ENCODE measurements at places on chromosomes 7 and 10. TPM values are rescaled to one million over a fixed set of nuclear protein-coding genes. Genes with fewer than 3 reads are reported as not detected.

GRCh38 chr10:127556916-127557315 lies 7.8 kb downstream of the NPS start:
- no peak overlapping the region for H3K27ac ChIP-seq
- H3K4me1 ChIP-seq: no peaks in the 10 kb centered on the region
- DNase-seq: no peak
- H3K27me3 ChIP-seq: no peaks in the 10 kb centered on the region
- no peak overlapping the region for H3K4me3 ChIP-seq

- no peak overlapping the region for H3K4me3 ChIP-seq
- DNase-seq: no peak
- no peaks in the 10 kb centered on the region for H3K4me1 ChIP-seq
- H3K27ac ChIP-seq: no peak overlapping the region
These were observed 508.0 kb upstream of the MGMT start for GRCh38 chr10:128958834-128959690.

- peaks cover 4% of the 10 kb centered on the region for H3K4me1 ChIP-seq
- DNase-seq: no peak
- no peaks in the 10 kb centered on the region for H3K36me3 ChIP-seq
- H3K4me3 ChIP-seq: no peak overlapping the region
- H3K27ac ChIP-seq: no peak overlapping the region
- H3K27me3 ChIP-seq: no peaks in the 10 kb centered on the region
These were observed 41.5 kb downstream of the TMEM26 start for GRCh38 chr10:61411706-61412105.

DNA sequence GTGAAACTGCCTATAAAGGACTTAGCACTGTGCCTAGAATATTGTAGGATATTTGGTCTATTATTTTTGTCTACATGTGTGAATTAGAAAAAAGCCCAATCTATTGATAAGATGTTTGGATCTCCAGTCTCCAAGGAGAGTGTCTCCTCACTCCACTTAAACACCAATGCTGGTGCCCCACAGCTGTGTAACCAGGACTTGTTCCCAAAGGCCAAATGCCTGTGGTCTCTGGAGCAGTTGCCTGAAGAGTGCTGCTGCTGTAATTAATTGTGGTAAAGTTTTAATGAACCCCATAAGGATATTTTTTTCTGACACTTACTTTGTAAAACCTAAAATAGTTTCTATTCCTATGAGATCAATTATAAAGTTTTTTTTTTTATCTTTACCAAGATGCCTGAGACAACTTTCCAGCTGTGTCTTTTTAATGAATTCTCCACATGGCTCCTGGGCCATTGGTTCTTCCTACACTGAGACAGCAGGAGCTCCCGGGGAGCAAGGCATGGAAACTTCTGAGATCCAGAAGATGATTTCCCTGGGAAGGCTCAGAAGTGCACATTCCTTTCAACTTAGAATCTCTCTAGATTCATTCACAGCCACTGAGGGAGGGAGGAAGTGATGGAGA lies 11.2 kb upstream of the OR2A5 start:
- no peak overlapping the region for H3K4me3 ChIP-seq
- no peaks in the 10 kb centered on the region for H3K4me1 ChIP-seq
- no peak for DNase-seq
- no peaks in the 10 kb centered on the region for H3K27me3 ChIP-seq
- H3K36me3 ChIP-seq: no peaks in the 10 kb centered on the region

- peaks cover 32% of the 10 kb centered on the region for H3K4me1 ChIP-seq
- no peaks in the 10 kb centered on the region for H3K36me3 ChIP-seq
- no peaks in the 10 kb centered on the region for H3K27me3 ChIP-seq
- H3K27ac ChIP-seq: peak overlapping the region; percentile 6
- no peak overlapping the region for H3K4me3 ChIP-seq
These were observed 47.6 kb downstream of the UNC5B start for GRCh38 chr10:71259815-71260501.

The CDCA7L gene
- total RNA-seq: 41.2 TPM

DNA sequence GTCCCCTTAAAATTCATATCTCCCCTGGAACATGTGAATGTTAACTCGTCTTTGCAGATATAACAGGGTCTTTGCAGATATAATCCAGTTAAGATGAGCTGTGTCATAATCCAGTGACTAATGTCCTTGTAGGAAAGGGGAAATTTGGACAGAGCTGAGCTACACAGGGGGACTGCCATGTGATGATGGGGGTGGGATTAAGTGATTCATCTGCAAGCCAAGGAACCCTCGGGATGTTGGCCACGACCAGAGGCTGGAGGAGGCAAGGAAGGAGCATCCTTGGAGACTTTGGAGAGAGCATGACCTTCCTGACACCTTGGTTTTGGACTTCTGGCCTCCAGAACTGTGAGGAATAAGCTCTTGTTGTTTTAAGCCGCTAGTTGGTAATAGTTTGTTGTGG lies 153.9 kb upstream of the PCBD1 start:
- no peaks in the 10 kb centered on the region for H3K36me3 ChIP-seq
- H3K4me1 ChIP-seq: no peaks in the 10 kb centered on the region
- H3K27ac ChIP-seq: no peak overlapping the region
- no peak overlapping the region for H3K4me3 ChIP-seq
- DNase-seq: no peak

- DNase-seq: no peak
- H3K27ac ChIP-seq: no peak overlapping the region
- H3K4me3 ChIP-seq: no peak overlapping the region
- no peaks in the 10 kb centered on the region for H3K36me3 ChIP-seq
These were observed 33.8 kb downstream of the HGF start for GRCh38 chr7:81736091-81736490.

DNA sequence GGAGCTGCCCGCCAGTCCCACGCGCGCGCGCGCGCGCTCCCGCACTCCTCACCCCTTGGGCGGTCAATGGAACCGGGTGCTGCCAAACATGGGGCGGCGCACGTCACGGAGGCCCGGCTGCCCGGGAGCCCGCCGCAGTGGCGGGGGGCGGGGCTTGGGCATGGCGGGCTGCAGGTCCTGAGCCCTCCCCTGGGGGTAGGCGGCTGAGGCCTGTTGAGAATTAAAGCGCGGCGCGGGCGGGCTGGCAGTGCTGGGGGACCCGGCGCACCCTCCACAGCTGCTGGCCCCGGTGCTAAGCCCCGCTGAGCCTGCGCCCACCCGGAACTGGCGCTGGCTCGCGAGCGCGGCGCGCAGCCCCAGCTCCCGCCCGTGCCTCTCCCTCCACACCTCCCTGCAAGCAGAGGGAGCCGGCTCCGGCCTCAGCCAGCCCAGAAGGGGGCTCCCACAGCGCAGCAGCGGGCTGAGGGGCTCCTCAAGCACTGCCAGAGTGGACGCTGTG lies 634.2 kb downstream of the ANKRD7 start:
- peak; percentile 40 for DNase-seq
- no peaks in the 10 kb centered on the region for H3K36me3 ChIP-seq
- no peaks in the 10 kb centered on the region for H3K4me1 ChIP-seq
- no peak overlapping the region for H3K4me3 ChIP-seq
- no peak overlapping the region for H3K27ac ChIP-seq

GRCh38 chr10:114250236-114250635 lies 11.2 kb downstream of the VWA2 start:
- no peak overlapping the region for H3K4me3 ChIP-seq
- H3K4me1 ChIP-seq: peaks cover 9% of the 10 kb centered on the region
- no peaks in the 10 kb centered on the region for H3K27me3 ChIP-seq
- no peak overlapping the region for H3K27ac ChIP-seq

DNA sequence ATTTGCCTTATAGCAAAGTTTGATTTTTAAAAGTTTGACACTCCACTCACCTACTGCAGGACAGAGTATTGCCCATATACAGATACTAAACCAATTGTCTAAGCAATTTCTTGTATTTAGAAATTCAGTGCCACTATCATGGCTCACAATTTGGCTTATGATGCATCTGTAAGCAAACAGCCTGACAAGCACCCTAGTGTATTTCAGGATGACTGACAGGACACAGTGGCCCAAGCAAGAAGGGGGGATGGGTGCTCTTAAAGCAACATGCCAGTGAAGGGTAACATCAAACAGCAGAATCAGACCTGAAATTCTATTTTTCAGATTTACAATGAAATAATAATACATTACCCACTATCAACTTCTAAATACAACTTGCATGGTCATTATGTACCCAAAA lies 30.5 kb downstream of the CTNNA3 start:
- no peak overlapping the region for H3K27ac ChIP-seq
- H3K36me3 ChIP-seq: no peaks in the 10 kb centered on the region
- no peak overlapping the region for H3K4me3 ChIP-seq
- H3K27me3 ChIP-seq: no peaks in the 10 kb centered on the region
- H3K4me1 ChIP-seq: no peaks in the 10 kb centered on the region

The GBX1 gene
- not detected for total RNA-seq

GRCh38 chr10:99526861-99527504 lies 5.8 kb upstream of the NKX2-3 start:
- H3K27me3 ChIP-seq: peaks cover 100% of the 10 kb centered on the region
- DNase-seq: no peak
- no peak overlapping the region for H3K27ac ChIP-seq
- H3K4me1 ChIP-seq: peaks cover 4% of the 10 kb centered on the region
- H3K4me3 ChIP-seq: no peak overlapping the region

DNA sequence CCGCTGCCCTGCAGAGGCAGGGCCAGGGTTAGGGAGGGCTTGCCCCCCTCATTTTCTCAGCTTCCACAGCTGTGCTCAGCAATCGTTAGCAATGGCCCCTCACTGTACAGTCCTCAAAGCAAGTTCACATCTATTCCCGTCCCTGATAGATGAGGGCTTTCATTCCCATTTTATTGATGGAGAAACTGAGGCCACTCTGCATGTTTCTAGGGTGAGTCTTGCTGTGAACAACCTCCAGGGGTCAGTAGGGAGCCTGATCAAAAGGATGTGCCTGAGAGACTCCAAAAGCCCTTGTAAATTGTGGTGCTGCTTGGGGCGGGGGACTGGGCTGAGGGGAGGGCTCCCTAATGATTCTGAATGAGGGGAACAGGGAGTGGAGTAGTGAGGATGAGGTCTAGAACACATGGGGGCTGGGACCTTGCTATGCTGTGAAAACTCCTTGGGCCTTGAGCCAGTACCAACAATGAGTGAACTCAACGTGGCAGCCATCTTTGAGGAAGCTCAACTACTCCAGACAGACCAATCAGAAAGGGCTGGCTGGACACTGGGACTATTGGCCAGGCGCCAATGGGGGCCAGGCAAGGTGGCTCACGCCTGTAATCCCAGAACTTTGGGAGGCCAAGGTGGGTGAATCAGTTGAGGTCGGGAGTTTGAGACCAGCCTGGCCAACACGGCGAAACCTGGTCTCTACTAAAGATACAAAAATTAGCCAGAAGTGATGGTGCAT lies 6.7 kb upstream of the GRIFIN start:
- no peaks in the 10 kb centered on the region for H3K36me3 ChIP-seq
- no peak for DNase-seq
- H3K4me1 ChIP-seq: peaks cover 9% of the 10 kb centered on the region
- no peak overlapping the region for H3K4me3 ChIP-seq
- H3K27ac ChIP-seq: no peak overlapping the region

All from upper lobe of right lung (tissue), 1 donor.